Dermis blood vessel endothelial cell (primary cell): ENCODE measurements at places on chromosomes 12 and 14. TPM values are rescaled to one million over a fixed set of nuclear protein-coding genes. Genes with fewer than 3 reads are reported as not detected.

The MYRFL gene
- total RNA-seq: under 0.01 and 0.09 TPM in 2 replicates

The ARHGAP9 gene
- total RNA-seq: not detected in 2 replicates

The POTEG gene
- total RNA-seq: not detected in 2 replicates

The DNAJC22 gene
- 0.85 and 1.1 TPM in 2 replicates for total RNA-seq

The KIF5A gene
- total RNA-seq: 0.09 and 0.17 TPM in 2 replicates

The PPM1A gene
- 23.1 and 42.1 TPM in 2 replicates for total RNA-seq

The RTN1 gene
- total RNA-seq: not detected in 2 replicates

The CPM gene
- total RNA-seq: 2.2 and 4.7 TPM in 2 replicates

The KLHDC1 gene
- total RNA-seq: 1.6 and 6.6 TPM in 2 replicates

The CHPT1 gene
- 28.8 and 29.3 TPM in 2 replicates for total RNA-seq

The BIN2 gene
- not detected in 2 replicates for total RNA-seq

The SERPINA10 gene
- not detected in 2 replicates for total RNA-seq

The TAS2R42 gene
- total RNA-seq: not detected in 2 replicates

The HOXC6 gene
- under 0.01 and 0.05 TPM in 2 replicates for total RNA-seq

The TGM1 gene
- 0.17 and 0.51 TPM in 2 replicates for total RNA-seq

The MYO1H gene
- total RNA-seq: not detected in 2 replicates

The LMNTD1 gene
- total RNA-seq: 0.19 TPM in 1 of 2 replicates, not detected in the other

The GDF3 gene
- total RNA-seq: 2.2 and 2.9 TPM in 2 replicates

The PEBP1 gene
- 164 and 193 TPM in 2 replicates for total RNA-seq

The ACSM4 gene
- total RNA-seq: not detected in 2 replicates

The KLRK1 gene
- not detected in 2 replicates for total RNA-seq
